ENCODE measurements at places on chromosomes 7 and 10.

DNA sequence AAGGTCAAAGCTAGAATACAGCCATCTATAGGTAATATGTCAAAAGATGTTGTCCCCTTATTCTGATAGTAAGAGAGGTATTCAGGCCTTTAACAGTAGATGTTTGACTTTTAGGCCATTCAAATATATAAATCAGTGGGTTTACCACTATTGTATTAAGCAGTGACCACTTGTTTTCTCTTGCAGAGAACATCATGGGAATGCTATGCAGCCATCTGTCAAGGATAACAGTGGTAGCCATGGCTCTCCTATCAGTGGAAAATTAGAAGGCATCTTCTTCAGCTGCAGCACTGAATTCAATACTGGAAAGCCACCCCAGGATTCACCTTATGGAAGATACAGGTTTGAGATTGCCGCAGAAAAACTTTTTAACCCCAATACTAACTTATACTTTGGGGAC, 68.4 kb downstream of the PHYHIPL start:
- DNase-seq: no peak

- DNase-seq: no peak
Observed at GRCh38 chr10:56231436-56231835, 129.6 kb downstream of the ZWINT start.

- DNase-seq: no peak
Observed at GRCh38 chr10:112000466-112000865, 183.1 kb downstream of the GPAM start.

DNA sequence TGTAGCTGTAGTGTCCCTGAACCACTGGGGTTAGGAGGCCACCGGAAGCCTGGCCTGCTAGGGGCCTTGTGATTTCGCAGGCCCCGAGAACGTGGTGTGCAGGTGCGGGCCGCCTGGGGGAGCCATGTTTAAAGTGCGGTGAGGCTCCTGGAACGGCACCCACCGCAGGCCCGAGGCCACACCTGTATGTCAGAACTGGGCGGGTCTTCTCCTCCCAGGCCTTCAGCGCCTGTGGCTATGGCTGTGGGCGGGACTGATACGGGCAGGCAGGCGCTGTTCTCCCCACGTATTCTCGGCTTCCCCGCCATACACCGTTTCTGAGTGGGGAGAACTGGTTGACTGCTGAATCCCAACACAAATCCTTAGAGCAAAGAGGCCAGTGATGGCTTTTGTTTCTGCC, 74.8 kb downstream of the DNAJB6 start:
- DNase-seq: no peak

DNA sequence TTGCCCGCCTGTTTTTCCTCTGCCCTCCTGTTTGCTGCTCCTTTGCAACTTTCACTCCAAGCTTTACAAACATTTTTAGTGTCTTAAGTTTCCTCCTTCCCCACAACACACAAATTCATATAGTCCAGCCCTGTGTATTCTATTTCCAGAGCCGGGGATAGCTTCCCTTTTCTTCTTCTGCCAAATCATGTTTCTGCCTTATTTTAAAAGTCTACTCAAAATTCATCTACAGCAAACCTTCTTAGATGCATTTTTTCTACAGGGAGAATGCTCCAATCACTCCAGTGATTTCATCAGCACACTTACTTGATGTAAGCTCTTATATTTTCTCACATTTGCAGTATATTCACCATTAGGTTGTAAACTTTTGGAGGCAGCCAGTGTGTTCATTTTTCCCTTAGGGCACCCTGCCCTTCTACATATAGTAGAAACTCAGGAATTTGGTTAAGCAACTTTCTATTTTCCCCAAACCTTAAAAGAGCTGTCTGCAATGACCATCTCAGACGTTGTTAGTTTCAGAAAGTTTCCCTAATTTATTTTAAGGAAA, 12.4 kb upstream of the ACTA2 start:
- no peak for DNase-seq

- no peak for DNase-seq
Observed at GRCh38 chr10:8225187-8225586, 170.7 kb downstream of the GATA3 start.

GRCh38 chr7:19104811-19105210, 12.6 kb downstream of the TWIST1 start:
- DNase-seq: no peak
